ENCODE measurements at places on chromosomes 2 and 18.

DNA sequence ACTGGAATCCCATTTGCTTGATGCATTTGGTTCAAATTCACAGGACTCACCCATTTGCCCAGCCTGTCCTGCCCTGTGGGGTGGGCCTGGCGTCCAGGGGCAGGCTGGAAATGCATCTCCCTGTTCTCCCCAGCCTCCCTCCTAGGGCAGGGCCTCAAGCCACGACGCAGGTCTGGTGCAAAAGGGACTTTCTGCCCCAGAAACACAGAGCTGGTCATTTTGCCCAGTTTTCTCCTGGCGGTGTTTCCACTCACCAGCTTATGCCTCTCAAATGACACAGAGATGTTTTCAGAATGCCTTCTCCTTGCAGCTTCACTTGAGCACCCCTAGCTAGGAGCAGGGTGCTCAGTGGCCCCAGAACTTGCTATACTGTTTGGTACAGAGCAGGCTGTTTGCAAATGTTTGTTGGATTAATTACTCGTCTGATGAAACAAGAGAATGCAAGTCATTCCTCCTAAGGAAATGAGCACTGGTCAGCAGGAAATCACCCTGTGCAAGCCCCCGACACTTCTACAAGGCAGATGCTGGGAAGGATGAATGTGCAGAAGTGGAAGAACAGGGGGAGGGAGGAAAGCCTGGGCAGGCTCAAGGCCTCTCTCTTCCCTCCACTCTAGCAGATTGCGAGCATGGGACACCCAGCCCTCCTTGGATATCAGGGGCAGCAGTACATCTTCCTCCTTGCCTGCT is 164.3 kb upstream of the APCDD1 start:
- no peak for DNase-seq

DNA sequence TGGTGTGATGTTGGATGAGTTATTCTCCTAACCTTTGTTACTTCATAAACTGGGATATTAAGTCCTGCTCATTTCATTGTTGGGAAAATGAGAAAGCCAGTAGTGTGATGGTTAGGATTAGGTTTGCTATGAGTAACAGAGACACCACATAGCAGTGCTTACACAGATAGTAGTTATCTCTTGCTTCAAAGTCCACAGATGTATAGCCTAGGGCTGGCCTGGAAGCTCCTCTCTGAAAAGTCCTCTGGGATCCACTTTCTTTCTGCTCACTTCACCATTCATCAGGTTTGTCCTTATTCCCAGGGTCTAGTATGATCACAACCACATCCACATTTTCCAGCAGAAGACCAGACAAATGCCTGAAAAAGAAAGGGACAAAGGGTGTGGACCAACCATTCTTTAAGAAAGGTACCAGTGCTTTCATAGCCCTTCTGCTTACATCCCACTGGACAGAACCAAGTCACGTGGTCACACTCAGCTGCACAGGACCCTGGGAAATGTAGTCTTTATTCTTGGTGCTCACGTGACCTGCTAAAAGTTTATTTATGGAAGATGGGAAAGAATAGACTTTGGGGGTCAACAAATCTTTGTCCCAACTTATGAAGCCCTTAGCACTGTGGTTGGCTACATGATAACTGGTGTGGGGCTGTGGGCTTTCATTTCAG is 108.9 kb downstream of the INSIG2 start:
- peak; percentile 61 for DNase-seq

GRCh38 chr2:52428224-52428623 is 1339.4 kb upstream of the CHAC2 start:
- peak; percentile 51 for DNase-seq

GRCh38 chr18:11877497-11878135 is 26.4 kb downstream of the CHMP1B start:
- DNase-seq: no peak

- no peak for DNase-seq
These were observed 23.7 kb upstream of the NR4A2 start for GRCh38 chr2:156356014-156356754.
